Left cardiac atrium (tissue), 4 donors: ENCODE measurements at places on chromosomes 4 and X.

- DNase-seq, result no peak
These were observed 41.5 kb downstream of the GPM6A start for GRCh38 chr4:175770555-175770954.

DNA sequence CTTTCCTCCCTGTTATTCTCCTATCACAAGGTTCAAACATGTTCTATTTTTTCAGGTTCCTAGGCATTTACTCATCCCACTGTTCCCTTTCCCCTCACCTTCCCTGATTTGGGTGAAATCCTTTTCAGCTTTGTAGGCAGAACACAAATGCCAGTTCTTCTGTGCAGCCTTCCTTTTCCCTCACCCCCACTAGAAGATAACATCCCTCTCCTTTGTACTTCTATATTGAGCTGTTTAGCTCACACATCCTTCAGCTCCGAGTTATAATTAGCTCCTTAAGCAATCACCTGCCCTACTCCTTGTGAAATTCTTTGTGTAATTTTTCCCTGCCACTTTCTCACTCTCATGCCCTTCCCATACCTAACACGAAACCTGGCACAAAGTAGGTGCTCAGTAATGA is 240.9 kb downstream of the AR start:
- no peak for DNase-seq

DNA sequence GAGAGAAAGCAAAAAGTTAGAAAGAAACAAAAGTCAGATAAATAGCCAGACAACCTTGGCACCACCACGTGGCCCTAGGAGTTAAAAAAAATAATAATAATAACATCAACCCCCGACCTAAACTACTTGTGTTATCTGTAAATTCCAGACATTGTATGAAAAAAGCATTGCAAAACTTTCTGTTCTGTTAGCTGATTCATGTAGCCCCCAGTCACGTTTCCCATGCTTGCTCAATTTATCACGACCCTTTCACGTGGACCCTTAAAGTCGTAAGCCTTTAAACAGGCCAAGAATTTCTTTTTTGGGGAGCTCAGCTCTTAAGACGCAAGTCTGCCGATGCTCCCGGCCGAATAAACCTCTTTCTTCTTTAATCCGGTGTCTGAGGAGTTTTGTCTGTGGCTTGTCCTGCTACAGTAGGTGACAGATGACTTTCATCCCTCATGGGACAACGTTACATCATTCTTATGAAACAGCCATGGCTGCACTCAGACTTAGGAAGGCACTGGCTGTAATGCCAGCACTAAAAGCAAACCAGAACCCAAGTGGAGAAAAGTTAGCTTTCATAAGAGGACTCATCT is 520 bp downstream of the ACOX3 start:
- no peak for DNase-seq

GRCh38 chr4:88297725-88298454 is 13.5 kb upstream of the PPM1K start:
- no peak for DNase-seq

- no peak for DNase-seq
These were observed 110.7 kb downstream of the WDFY3 start for GRCh38 chr4:84855774-84856173.

- no peak for DNase-seq
These were observed 15.4 kb downstream of the NHS start for GRCh38 chrX:17390419-17390850.

- no peak for DNase-seq
These were observed 22.9 kb downstream of the CCDC149 start for GRCh38 chr4:24889991-24890390.

DNA sequence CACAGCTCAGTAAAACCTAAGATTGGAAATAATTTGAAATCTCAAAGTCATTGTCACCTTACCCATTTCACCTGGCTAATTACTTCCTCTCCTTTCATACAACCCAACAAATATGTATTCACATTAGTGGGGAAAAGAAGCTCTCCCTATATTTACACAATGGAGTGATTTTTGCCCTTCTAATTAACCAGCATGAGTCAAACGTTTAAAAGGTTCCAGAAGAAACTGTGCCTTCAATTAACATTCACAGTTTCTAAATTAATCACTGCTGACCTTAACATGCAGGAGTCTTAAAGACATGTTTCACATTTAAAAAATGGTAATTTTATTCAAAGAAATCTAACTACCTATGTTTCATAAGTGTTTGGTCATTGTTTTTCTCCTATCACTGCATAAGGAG is 254.6 kb downstream of the CBLL2 start:
- no peak for DNase-seq

GRCh38 chrX:33252306-33252825 is 41.0 kb upstream of the DMD start:
- no peak for DNase-seq

DNA sequence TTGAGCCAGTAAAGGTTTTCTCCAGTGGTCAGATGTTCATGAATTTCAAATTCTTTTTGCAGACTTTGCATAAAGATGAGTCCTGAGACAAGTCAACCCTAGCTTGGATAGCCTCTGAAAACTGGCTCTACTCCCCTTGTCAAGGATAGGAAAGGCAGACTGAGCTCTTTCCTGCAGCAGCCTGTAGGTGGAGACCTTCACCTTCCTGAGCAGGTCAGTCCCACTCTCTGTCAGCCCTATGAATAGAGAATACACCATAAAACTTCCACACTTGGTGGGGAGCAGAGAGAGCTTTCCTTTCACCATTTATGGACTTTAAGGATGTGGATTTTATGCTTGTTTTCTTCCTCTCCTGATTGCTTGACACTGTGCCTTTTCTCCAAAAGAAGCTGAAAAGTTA is 41.9 kb downstream of the PCDH19 start:
- DNase-seq, result no peak

DNA sequence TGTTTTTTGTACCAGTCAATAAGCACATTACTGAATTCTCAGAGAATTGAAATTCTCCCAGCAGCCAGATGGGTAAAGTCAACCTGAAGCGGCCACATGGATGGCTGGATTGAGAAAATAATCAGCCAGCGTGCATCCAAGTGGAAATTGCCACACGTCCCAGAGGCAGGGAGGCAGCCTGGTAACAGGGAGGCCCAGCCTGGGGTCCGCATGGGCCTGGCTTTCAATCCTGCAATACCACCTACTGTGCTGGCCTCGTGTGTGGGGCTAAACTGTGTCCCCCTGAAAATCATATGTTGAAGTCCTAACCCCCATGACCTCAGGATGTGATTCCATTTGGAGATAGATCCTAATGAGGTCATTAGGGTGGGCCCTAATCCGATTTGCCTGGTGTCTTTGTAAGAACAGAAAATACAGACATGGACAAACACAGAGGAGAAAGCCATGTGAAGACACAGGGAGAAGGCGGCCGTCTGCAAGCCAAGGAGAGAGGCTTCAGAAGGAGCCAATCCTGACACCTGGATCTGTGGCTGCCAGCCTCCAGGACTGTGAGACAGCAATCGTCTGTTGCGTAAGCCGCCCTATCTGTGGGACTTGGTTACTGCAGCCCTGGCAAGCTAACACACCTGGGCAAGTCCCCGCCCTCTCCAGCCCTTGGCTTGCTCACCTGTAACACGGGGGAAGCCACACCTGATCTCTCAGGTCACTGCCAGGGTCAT is 90.3 kb downstream of the JAKMIP1 start:
- no peak for DNase-seq

DNA sequence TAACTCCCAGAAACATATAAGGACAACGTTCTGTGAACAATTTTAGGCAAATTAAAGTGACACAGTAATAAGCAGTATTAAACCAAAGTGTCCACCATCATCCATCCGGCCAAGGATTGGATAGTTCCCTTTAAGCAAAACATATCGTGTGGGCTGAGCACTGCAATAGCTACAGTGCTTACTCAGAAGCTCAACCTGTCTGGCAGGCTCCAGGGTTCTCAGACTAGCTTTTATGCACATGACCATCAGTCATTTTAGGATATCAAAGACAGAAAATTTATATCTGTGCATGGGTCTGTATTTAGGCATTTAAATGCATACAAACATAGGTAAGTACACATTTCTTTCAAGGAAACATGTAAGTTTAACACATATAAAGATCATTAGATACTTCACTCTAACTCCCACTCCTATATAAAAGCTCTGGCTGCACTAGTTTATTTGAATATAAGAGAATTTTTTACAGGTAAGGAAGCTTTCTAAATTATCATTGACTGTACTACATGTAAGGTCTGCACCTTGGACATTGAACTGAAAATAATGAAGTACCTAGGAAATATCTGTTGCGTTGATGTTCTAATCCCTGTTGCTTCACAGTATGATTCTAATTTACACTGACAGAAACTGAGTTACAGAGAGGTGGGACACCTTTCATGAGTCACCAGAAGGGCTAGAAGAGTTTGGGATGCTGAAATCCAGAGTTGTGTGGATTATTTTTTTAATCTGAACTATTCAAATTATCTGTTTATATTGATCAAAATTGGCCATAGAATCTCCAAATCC is 67.6 kb downstream of the ELOVL6 start:
- DNase-seq, result no peak

- DNase-seq, result no peak
These were observed 175.4 kb upstream of the MBNL3 start for GRCh38 chrX:132664273-132664672.

- DNase-seq, result no peak
These were observed at the start of gene TCEAL7 for GRCh38 chrX:103329991-103330390. Gene TCEAL7 (plus strand): TSS chrX:103330239. CDS start chrX:103331404, 1,165 bp downstream.

GRCh38 chr4:2263926-2264321 is 2.0 kb upstream of the MXD4 start:
- DNase-seq, result peak; percentile 18

- no peak for DNase-seq
These were observed 17.1 kb upstream of the SLC7A11 start for GRCh38 chr4:138259271-138259670.

DNA sequence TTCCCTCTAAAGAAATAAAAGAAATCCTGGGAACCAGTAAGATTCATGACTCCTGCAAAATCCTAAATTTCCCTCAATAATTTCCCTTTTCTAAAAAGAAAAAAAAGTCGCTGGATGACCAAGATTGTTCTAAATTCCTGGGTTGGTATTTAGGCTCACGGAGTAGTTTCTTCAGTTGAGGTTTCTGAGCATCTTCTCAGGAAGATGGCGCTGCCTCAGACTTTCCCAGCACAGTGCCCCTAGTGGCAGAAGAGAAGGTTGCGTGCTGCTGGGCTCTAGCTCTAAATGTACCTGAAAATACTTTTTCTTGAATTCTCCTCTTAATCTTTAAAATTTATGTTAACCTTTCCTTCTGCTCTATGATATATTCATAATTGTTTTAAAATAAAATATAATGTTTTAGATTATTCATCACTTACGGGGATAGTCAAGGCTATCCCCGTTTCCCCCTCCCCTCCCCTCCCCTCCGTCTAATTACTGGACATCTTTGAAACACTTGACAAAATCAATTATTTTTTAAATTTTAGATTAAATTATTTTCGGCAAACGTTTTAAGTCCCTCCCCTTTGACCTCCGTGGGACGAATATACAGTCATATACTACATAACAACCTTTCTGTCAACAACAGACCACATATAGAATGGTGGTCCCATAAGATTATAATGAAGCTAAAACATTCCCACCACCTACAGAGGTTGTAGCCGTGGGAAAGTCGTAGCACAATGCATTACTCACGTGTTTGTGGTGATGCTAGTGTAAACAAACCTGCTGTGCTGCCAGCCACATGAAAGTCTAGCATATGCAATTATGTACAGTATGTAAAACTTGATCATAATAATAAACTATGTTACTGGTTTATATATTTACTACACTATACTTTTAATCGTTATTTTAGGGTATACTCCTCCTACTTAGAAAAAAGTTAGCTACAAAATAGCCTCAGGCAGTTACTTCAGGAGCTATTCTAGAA is 41.0 kb upstream of the GATB start:
- DNase-seq, result no peak

- no peak for DNase-seq
These were observed 393.4 kb downstream of the PABPC4L start for GRCh38 chr4:133808151-133808550.

DNA sequence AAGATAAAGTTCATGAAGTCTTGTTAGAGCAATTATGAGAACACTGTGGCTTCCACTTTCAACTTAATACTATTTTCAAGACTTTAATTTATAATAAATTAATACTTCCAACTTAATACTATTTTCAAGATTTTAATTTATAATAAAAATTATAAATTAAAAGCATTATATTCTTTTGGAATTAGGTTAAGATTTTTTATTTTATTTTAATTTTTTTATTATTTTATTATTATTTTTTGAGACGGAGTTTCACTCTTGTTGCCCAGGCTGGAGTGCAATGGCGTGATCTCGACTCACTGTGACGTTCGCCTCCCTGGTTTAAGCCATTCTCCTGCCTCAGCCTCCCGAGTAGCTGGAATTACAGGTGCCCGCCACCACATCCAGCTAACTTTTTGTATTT is 126.0 kb upstream of the GUCY1A1 start:
- no peak for DNase-seq

- no peak for DNase-seq
These were observed 26.0 kb upstream of the NSUN7 start for GRCh38 chr4:40723728-40724127.

GRCh38 chr4:1376391-1376840 is 29.4 kb downstream of the UVSSA start:
- peak; percentile 15 for DNase-seq

DNA sequence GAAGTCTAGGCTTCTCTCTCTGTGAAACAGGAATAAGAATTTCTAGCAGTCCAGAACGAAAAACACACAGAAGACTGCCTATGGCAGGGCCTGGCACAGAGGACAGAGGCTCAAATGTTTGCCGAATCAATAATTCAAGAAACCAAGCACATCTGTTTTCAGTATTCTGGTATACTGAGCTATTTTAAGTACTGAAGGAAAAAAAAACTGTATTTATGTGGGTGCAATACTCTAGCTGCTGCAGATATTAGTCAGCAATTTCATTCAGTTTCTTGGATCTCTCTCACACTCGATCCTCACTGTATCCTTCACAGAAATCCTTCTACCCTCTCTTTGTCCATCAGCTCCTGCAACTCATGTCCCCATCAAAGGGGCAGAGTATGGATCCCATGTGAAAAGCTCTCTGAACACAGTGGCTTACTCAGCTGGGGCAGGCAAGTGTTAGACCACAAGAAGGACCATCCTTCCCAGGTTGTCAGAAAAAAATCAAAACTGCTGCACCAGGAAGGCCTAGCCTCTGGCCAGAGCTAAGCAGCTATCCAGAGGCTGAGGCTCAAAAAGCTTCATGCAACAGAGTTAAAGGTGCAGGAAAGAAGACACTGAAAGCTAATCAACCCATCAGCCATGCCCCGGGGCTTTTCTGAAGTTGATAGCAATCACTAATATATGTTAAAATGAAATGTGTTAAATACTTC is 9.1 kb upstream of the USO1 start:
- no peak for DNase-seq

- DNase-seq, result no peak
These were observed 201.3 kb upstream of the GNPDA2 start for GRCh38 chr4:44927399-44928380.

- no peak for DNase-seq
These were observed 300.1 kb upstream of the TRAM1L1 start for GRCh38 chr4:117385526-117385925.

GRCh38 chrX:15747626-15748173 is 9.6 kb downstream of the CA5B start:
- no peak for DNase-seq

- DNase-seq, result no peak
These were observed 1337.1 kb upstream of the PABPC4L start for GRCh38 chr4:135538698-135539097.

GRCh38 chrX:66012094-66012534 is 27.8 kb downstream of the VSIG4 start:
- no peak for DNase-seq
